ENCODE measurements at places on chromosomes 5 and 9.

- DNase-seq = no peak
Measured at GRCh38 chr9:112620388-112620787, 97.5 kb downstream of the INIP start.

DNA sequence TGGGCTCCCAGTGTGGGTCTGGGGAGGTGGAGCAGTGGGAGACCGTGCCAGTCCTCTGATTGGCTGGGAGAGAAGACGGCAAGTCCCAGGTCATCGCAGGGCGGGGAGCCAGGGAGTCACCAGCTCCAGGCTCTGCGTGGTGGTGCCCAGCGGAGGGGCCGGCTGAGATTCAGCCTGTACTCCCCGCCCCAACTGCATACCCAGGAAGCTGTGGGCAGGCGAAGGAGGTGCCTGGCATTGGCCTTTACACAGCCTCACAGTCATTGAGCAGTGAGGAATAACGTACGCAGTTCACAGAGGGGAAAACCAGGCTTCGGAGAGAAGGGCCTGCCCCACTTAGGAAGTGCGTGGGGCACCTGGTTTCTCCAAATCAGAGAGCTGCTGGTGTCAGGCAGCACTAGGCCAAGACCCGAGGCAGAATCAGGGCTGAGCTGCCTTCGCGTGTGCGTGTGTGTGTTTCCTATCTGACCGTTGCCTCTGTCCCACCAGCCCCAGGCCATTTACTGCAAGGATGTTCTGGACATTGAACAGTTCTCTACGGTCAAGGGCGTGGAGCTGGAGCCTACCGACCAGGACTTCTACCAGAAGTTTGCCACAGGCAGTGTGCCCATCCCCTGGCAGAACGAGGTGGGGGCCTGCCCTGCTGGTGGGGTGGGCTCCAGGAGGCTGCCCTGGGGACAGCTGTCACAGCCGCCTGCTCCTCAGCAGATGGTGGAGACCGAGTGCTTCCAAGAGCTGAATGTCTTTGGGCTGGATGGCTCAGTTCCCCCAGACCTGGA lies 6.2 kb upstream of the PRR7 start:
- DNase-seq = no peak

DNA sequence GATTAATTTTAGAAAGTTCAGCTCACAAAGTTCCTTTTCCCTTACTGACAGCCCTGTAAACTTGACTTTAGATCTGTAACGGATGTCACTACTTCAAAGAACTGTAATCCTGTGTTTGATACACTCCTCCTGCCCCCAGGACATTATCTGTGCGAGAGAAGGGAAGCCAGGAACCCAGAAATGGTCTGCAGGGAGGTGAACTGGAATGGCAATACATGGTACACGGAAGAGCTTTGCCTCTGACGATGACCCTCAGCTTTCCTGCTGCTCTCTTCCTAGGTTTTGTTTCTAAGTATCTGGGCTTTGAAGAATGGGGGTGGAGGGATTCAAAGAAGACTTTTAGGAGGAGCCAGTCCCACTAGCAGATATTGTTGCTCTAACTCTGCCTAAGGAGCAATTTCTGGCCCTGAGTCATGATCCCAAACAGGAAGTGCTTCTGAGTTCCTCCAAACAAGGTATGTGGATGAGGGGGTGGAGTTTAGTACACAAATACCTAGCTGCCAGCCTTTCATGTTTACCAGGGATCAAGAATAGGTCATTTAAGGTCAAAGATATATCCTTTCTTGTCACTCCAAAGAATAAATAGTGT lies 43.4 kb upstream of the TMC1 start:
- no peak for DNase-seq

DNA sequence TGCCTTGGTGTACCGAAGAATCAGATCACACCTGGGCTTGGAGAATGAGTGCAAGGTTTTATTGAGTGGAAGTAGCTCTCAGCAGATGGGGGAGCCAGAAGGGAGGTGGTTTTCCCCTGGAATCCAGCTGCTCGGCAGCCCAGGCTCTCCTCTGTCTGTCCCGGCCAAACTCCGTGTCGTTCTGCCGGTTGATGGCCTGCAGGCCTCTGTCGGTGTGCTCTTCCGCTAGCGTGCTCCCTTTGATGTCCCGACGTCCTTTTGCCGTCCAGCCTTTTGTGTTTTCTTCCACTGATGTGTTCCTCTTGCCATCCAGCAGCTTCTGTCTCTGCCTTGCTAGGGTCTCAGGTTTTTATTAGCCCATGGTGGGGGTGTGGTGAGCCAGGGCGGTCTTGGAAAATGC lies 28.0 kb upstream of the MIER3 start:
- DNase-seq = no peak

- no peak for DNase-seq
Measured at GRCh38 chr9:14935964-14936363, 25.7 kb upstream of the FREM1 start.

- DNase-seq = no peak
Measured at GRCh38 chr5:15646371-15646770, 146.4 kb downstream of the FBXL7 start.

DNA sequence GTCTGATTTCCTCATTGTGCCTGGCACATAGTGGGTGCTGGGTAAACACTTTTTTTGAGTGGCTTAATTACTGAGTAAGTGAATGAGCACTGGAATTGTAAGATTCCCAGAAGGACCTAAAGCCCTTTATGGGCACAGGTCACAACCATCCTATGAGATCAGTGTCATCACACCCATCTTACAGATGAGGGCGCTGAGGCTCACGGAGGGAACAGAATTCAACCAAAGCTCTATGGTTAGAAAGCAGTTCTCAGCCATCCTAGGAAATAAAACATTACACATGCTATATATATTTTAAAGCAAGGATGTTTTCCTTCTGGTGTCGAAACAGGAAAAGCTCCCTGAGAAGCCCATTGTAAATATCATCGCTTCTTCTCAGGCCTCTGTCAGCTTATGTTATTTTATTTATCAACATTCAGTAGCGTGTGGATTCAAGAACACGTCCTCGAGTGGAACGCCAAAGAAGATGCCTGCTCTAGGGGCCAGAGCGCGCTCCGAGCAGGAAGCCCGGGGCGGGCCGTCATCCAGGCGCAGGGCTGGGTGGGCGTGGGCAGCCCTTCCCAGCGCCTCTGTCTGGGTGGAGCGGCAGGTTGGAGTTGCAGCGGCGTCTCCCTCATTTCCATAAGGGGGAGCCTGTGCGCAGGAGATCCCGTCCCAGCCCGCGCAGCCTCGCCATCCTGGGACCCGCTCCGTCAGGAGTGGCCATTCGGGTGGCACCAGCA lies 155.8 kb upstream of the SMIM23 start:
- peak; percentile 78 for DNase-seq

DNA sequence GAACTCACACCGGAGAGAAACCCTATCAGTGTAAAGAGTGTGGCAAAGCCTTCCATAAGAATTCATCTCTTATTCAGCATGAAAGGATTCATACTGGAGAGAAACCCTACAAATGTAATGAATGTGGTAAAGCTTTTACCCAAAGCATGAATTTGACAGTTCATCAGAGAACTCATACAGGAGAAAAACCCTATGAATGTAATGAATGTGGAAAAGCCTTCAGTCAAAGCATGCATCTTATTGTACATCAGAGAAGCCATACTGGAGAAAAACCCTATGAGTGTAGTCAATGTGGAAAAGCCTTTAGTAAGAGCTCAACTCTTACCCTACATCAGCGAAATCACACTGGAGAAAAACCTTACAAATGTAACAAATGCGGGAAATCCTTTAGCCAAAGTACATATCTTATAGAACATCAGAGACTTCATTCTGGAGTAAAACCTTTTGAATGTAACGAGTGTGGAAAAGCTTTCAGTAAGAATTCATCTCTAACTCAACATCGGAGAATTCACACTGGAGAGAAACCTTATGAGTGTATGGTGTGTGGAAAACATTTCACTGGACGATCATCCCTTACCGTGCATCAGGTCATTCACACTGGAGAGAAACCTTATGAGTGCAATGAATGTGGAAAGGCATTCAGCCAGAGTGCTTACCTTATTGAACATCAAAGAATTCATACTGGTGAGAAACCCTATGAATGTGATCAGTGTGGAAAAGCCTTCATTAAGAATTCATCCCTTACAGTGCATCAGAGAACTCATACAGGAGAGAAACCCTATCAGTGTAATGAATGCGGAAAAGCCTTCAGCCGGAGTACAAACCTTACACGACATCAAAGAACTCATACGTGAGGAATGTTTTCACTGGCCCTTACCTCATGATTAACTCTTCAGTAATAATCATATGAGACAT lies 8.9 kb upstream of the ZNF454 start:
- DNase-seq = no peak

DNA sequence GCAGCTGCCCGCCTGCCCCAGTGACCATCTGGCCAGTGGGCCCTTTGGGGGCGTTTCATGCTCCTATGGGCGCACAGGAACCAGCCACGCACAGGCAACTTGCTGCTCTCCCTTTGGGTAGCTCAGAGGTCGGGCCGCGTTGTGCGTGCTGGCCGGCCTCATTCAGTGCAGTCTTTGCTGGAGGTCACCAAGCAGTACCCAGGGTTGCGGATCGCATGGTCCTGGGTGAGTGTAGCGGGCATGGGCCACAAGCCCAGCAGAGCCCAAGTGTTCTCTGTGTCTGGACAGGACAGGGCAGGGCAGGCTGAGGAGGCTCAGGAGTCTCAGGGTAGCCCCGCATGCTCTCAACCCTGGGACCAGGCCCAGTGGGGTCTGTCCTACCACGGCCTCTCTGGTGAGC lies 9.9 kb upstream of the MRNIP start:
- no peak for DNase-seq

GRCh38 chr5:67639313-67639712 lies 442.7 kb upstream of the CD180 start:
- no peak for DNase-seq

DNA sequence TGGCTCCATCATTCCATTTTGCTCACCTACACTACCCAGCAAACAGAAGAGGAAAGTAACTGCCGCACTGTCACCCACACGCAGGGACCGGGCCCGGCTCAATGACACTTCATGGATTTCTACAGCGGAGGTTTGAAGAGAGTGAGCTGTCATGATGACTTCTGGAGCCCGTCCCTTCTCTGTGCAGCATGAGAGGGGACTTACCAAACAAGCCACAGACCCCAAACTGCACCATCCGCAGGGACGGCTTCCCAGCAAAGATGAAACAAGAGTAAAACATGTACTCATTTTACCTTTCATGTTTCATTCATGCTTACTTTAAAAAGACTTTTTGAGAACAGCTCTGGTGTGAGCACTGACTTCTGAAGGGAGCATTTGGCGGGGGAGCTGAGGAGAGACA lies 99.5 kb downstream of the TLE1 start:
- DNase-seq = no peak

DNA sequence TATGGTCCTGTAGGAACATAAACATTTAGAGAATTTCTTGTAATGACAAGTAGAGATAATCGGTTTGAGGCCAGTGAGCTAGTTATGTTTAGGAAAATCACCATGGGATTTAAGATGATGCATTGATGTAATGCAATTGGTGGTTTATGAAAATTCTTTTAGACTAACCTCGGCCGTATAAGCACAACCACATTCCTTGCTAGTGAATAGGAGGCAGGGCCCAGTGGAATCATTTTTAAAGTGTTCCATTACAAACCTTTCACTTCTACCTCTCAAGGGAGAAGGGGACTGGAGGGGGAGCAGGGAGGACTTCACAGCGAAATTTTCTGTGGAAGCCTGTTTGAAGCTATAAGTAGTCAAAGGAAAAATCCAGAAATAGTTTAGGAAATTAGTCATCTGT lies 71.8 kb upstream of the NFIL3 start:
- no peak for DNase-seq

- DNase-seq = no peak
Measured at GRCh38 chr9:16265688-16266087, 604.8 kb downstream of the BNC2 start.

DNA sequence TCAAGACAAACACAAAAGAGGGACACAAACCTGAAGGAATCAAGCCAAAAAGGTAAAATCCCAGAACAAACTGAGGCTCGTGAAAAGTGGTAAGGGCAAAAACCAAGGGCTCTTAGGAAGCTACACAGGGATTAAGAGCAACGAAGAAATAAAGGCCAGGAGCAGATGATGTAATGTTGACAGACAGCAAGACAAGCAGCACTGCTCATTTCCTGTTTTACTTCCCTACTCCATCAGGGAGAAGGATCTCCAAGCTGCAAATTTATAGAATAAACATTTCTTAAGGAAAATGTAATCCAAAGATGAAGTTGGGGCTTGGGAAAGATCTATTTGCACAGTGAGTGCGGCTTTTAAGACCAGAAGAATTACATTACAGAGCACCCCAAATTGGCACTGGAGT lies 182.3 kb upstream of the MAP1B start:
- DNase-seq = no peak

DNA sequence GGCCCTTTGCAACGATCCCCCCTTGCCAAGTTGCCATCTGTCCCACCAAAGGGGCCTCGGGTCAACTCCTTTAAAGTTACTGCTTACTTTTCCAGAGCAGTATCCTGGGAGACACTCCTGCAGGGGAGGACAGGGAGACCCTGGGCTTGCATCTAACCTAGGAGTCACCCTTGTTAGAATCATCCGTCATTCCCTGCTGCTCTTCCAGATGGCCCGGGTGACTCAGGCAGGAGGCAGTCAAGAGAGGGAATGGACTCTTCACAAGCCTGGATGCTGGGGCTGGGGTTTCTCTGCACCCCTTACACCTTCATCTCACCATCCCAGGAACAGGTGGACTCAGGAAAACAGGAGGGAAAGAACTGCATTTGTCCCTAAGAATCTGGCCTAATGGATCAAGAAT lies 175.6 kb downstream of the GABBR2 start:
- DNase-seq = no peak

DNA sequence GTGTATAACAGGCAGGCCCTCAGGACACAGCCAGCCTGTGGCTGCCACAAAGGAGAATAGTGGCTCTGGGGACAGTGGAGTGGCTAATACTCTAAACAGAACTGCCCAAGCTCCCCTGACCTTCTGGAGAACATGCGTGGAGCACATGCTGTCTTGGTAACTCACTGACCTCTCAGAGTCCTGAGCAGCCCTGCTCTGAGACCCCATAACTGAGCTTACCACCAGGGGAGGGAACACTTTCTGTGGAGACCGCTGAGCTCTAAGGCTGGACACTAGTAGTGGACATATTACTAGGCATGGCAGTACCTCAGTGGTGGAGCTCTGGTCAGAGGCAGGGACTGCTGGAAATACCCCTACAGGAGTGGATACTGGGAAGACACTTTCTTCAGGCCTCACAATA lies 60.2 kb upstream of the SPTLC1 start:
- DNase-seq = no peak

DNA sequence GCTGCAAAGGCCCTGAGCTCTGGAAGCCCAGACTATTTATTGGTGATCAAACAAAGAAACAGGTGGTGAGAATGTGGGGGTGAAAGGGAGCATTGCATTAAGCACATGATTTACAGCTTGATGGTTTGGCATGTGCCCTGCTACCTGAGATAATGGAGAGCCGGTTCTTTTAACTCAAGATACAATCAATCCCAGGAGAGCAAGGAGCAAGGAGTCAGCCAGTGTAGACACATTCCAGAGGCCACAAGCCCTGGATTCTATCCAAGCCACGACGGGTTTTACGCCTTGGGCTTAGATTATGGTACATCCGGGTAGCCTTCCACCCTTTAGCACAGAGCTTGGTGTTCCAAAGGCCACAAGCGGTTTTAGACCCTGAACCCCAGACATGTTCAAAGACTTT lies 292.2 kb downstream of the CYLC2 start:
- DNase-seq = no peak

- no peak for DNase-seq
Measured at GRCh38 chr9:19409401-19410194, 789 bp downstream of the ACER2 start.

GRCh38 chr5:56569566-56569965 lies 245.8 kb upstream of the MAP3K1 start:
- DNase-seq = no peak

Data from retina (tissue), 1 donor.